ENCODE measurements at places on chromosomes 1 and 21.

GRCh38 chr1:205593967-205594366 is 37.8 kb downstream of the ELK4 start:
- no peak for DNase-seq

DNA sequence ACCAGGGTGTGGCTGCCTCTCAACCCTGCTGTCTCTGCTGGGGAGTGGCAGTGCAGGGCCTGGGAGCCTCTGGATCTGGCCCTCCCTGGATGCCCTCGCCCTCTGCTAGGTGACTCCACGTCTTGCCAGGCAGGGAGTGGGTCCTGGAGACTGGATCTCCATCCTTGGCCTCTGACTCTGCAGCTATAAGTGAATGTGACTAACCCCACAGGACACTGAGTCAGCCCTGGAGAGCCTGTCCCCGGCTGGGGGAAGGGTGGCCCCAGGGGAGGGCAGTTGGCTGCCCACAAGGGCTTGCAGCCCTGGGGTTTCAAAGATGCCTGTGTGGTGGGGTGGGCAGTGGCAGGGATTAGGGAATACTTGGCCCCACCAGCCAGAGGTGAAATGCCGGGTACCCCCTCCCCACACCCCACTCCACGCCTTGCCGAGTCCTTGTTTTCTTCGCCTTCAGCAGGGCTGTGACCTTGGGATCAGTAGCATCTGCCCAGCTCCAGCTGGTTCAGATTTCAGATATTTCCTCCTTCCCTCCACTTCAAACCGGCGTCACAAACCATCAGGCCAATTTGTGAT is 1.9 kb upstream of the MYBPH start:
- no peak for DNase-seq

GRCh38 chr1:232226197-232226712 is 403.7 kb downstream of the SIPA1L2 start:
- no peak for DNase-seq

DNA sequence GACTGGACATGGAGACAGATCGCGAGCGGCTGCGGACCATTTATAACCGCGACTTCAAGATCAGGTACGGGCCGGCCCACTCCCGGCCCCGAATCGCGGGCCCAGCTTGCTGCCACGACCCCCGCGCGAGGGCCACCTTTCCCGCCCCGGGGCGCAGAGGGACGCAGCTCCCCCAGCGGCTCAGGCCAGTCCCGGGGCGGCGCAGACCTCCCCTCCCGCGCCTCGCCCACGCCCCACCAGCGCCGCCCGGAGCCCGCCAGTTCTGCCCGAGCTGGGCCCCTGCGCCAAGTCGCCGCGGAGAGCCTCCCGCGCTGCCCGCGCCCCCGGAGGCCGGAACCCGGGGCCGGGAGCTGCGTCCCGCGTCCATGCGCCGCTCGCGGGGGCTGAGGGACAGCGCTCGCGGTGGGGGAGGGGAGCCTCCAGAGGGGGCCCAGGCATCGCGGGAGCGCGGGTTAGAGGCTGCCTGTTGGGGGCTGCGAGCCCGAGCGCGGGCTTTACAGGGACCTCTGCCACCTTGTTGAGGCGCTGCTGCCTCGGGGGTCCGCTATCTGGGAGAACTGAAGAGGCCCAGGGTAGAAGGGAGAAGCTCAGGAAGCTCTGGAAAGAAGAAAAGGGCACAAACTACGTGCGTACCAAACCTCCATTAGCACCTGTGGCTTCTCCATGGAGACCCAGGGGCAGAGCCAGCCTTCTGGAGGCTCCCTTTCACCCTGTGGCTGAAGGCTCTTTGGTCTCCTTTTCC is 698 bp downstream of the MOV10 start:
- DNase-seq = peak; percentile 20

GRCh38 chr1:96236156-96236739 is 485.3 kb upstream of the PTBP2 start:
- DNase-seq = no peak

DNA sequence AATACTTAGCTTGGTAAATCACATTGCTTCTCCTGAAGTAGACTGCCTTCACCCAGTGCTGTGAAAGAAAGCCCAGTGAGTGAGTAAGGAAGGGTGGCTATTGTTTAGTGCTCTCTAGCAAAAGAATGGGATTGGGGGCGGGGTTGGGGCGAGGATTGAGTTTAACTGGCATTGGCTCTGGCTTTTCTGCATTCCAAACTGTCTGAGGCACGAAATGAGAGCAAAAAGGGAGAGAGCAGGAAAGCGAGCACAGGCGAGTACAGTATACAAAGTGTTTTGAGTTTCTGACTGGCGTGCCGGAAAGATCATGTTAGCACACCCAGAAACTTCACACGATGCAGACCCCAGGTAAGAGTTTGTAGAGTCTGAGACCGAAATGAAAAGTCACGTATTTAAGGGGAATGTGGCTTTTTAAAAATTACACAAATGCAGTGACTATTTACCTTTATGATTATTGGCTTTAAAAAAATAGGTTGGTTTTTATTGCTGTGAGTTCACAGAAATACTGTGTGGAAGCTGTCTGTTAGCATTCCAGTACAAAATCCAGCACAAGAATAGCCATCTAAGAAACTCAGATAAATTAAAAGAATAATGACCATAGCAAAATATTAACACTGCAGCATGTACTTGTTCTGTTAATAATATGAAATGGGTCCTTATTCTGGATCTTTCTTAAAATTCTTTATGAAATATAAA is 155.4 kb downstream of the CLEC20A start:
- no peak for DNase-seq

GRCh38 chr1:8065369-8065768 is 39.3 kb upstream of the ERRFI1 start:
- no peak for DNase-seq
